ENCODE measurements at places on chromosomes 7 and 10.

DNA sequence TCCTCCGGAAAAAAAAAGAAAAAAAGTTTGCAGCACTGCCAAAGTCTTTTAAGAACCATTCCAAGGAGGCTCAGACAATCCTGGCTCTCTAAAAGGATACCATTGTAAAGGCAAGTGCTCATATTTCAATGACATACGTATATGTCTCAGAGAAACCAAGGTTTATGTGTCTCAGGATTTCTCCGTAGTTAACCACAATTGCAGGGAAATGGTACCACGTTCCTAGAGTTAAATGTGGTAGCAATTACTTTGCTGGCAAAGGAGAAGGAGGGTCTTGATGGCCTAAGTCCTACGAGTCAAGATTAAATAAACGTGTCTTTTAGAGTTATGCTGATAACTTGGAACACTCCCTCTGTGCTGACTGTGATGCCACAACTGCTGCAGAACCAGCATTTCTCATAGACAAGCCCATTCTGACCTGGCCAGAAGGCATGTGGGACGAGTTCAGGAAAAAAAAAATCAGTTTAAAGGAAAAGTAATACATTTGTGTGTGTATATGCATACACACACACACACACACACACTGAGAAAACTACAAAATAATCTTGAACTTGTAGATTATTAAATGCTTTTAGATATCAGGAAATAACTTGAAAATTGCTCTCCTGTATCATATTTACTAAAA, 245.9 kb downstream of the FGFR2 start:
- no peak for DNase-seq

DNA sequence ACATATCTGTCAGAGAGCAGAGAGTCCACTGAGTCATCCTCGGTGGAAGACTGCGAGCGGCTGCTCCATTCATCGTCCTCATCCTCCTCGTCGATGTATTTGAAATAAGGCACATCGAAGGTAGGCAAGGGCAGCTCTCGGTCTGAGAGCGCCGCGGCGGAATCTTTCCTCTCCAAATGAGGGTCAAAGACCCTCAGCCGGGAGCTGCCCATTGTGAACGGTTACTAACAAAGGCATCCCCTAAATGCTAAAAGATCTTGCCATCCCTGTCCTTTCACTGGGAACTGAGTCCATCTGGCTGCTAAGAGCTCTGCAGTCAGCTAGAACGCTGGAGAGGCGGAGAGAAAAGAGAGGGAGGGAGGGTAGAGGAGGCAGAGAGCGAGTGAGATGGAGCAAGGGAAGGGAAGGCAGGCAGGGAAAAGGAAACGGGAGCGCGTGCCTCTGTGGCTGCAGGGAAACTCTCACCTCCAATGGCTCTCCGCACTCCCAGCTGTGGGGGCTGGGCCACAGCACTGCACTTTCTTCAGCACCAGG, 163.4 kb downstream of the RAPGEF5 start:
- no peak for DNase-seq

DNA sequence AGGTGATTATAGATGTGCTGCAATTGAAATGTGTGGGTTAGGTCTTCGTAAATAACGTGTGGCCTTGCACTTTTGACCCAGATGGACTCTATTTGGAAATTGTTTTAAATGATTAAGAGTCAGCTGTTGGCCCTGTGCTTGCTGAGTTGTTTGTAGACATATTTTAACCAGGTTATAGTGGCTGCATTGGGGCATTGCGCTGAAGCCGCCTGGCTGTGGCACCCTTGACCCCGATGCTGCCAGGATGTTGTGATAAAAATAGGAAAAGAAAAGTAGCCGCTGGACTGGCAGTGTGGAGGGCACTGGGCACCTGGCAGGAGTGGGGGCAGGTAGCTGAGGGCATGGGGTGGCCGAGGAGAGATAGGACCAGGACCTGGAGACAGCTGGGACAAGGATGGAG, 13.4 kb downstream of the LRRC27 start:
- DNase-seq = no peak

- DNase-seq = no peak
Measured at GRCh38 chr7:73706126-73707044, 13.1 kb downstream of the STX1A start.

- no peak for DNase-seq
Measured at GRCh38 chr10:114902151-114902550, 35.8 kb upstream of the TRUB1 start.

DNA sequence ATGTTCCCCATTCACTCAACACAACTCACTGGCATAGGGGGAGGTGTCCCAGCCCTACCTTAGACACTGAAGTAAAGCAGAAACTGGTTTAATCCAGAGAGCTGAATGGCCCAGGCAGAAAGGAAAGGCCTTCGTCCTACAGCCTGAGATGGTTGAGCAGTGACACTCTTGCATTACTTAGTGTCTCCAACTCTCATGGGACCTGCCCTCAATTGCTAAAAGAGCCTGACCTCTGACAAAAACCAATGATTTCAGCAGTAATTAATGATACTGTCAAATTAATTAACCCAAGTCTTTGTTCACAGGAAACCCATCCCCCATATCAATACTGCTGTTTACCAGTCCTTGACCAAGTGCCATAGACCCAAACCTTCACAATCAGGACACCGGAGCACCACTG, 48.6 kb downstream of the ICA1 start:
- DNase-seq = no peak

- DNase-seq = peak; percentile 10
Measured at GRCh38 chr10:93993782-93994437, at the start of gene PLCE1. Gene PLCE1, plus strand, starts transcription at chr10:93993931. Its CDS starts 37,116 bp downstream, at chr10:94031047.

- no peak for DNase-seq
Measured at GRCh38 chr7:106626376-106627164, 34.4 kb downstream of the CCDC71L start.

DNA sequence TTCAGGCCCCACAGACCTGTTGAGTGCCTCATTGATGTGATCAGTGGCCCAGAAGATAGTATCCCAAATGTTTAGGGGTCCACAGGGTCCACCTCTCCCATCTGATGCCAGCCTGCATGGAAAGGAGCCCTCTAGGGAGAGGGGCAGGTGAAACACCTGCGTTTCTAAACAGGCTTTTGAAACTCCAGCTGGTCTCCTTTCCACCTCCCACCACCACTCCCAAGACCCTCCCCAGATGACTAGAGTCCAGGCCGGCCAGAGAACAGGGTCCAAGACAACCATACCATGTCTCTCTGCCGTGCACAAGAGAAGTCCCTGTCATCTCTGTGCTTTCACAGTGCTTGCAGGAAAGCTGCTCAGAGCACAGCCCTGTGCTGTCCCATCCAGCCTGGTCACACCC, 105.0 kb upstream of the NANOS1 start:
- DNase-seq = no peak

- no peak for DNase-seq
Measured at GRCh38 chr10:21547246-21547645, 13.2 kb downstream of the MLLT10 start.

- peak; percentile 41 for DNase-seq
Measured at GRCh38 chr10:45249978-45250693, 65.3 kb downstream of the OR13A1 start.

DNA sequence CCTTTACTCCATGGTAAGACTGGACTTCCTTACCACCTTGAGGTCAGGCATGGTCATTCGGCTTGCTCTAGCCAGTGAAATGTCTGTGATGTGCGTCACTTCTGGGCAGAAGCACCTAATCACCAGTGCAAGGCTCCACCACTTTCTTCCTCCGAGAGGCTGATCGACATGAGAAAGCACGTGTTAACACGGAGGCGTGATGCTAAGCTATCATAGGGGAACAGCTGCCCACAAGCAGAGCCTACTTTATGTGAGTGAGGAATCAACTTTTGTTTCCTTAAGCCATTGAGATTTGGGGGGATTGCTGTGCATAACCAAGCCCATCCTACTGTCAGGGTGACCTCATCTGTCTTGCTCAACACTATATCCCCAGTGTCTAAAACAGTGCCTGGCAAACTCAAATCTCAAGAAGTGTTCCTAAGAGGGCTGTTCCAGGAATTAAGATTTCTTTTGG, 23.1 kb upstream of the SAR1A start:
- no peak for DNase-seq

DNA sequence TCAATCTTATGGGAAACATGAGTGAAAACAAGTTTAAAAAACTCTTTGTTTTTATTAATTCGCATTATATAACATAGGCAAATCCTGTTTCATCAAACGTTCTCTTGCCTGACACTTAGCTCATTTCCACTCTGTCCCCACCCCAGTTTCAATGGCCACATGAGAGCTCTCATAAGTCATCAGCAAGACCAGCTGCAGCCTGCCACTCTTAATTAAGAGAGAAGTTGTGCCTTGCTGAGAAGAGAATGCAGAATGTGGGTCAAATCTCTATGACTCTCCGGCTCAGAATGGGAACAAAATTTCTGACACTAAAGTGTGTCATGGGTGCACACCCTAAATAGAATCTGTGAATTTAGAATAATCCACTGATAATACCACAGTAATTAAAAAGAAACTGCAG, 39.6 kb downstream of the ASAH2 start:
- DNase-seq = no peak

DNA sequence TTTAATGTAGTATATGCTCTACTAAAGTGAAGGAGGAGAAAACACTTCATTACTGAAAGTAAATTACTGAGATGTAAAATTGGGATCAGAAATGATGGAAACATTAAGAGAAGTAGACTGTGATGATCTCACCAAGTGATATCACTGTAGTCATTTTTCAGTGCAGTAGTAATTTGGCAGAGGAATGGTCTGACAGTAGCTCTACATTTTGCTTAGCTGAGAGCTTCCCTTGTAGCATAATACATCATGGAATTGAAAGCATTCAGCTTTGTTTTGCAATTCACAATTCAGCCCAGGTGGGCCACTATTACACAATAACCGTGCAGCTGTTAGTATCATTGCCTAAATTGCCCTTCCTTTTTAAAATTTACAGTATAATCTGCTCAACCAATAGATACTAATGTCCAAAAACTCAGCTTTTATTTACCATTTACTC, 19.4 kb upstream of the CABCOCO1 start:
- DNase-seq = peak; percentile 82

DNA sequence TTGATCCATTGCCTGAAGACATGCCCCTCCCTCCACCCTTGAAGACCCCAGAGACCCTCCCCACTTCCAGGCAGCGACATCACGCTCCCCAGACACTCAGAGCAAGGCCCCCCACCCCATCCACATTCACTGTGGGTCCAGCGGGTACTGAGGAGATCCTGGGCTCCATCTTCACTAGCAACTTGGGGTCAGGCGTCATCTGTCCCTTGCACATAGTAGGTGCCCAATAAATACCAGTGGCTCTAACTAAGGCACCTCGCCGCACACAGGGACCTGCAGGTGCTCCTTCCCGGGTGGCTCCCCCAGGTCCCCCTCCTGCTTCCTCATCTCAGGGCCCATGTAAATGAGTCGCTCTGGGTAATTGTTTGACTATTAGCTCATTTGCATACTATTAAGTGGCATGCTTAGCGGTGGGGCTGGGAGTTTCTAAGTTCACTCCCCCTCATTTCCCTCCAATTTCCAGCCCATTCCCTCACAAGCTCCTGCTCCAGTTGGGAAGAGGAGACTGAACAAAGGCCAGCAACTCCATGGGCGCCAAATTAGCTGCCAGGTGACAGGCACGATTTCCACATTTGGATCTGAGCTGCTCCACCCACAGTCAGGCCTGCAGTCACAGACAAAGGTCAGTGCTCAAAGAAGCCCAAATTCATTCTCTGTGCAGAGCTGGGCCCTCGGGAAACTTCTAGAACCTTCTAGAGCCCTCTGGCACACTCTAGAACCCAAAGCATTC, 29.7 kb downstream of the EBF3 start:
- DNase-seq = no peak

DNA sequence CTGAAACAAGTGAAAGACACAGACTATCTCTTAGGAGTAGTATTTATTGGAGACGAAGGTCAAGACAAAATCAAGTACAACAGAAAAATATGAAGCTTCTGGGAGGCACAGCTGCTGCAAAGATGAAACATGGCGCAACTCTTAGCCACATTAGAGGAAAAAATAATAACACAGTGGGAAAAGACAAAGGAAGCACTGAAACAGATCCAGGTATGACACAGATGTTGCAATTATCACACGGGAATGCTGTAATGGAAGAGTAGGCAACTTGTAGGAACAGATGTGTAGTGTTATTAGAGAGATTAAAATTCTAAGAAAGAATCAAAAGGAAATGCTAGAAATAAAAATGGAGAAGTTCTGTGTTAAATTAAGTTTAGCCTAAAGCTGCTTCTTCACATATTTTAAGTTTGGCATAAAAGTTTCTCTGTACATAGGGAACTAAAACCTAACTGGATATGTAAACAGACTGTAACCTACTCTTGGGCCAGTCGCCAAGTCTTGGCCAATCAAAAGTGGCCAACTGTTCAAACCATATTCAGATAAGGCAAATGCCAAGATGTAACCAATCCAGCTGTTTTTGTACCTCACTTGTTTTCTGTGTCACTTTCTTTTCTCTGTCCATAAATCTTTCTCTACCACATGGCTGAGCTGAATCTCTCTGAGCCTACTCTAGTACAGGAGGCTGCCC, 1132.0 kb upstream of the LRRTM3 start:
- no peak for DNase-seq

DNA sequence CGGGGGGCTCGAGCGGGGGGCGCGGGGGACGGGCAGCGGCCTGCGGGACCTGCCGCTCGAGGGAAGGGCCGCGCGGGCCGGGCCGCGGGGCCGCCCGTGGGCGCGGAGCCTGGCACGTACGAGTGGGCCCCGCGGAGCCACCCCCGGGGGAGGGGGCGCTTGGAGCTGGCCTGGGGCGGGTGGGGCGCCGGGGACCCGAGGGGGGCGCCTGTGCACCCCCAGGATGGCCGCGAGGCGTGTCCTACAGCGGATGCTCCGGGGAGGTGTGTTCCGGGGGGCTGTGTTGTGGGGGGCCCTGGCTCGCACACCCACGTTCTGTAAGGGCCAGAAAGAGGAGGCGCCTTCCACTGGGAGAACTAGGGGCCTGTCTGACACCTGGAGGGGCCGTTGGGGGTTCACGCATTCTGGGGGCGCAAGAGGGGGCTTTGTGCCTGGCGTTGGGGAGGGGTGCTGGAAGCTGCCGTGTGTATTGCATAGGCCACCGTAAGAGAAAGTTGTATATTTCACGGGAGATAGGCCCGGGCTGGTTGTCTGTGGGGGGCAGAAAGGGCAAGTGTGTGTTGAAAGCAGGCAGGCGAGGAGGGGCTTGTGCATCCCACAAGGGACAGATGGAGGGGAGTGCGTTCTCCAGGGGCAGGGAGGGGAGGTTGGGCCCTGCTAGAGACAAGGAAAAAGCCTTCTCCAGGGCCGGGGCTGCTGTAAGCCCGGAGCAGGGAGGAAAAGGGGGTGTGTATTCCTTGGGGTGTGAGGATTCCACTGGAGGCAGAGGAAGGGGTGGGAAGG, 663 bp downstream of the VPS37D start:
- no peak for DNase-seq

DNA sequence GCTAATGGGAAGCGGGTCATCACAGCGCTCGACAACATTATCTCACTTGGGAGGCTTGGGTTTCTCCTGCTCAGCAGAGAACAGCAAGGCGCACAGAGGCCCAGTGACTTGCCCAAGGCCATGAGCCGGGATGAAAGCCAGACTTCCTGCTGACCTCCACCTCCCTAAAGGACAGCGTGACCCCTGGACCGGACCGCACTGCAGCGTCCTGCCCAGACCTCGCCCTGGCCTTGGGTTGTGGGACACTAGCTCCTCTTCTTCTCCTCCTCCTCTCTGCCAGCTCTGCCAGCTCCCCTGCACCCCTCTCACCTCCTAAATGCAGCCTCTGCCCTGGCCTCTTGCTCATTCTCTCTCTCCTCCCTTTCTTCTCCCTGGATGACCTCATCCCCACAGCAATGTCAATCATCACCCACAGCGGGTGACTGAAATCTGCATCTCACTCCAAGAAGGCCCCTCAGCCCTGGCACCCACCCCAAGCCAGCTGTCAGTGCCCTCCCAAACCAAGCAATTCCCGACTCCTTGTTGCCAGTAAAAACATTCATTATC, 19.4 kb downstream of the SPOCK2 start:
- DNase-seq = no peak

GRCh38 chr7:141915565-141915964, 634 bp upstream of the OR9A4 start:
- DNase-seq = no peak

GRCh38 chr10:73824146-73824725, 12.8 kb upstream of the NDST2 start:
- DNase-seq = no peak

Data from dermis microvascular lymphatic vessel endothelial cell (primary cell).